ENCODE measurements at places on chromosomes 13 and 19.

- DNase-seq = peak; percentile 6
These were observed 1423.8 kb upstream of the MIR17HG start for GRCh38 chr13:89923736-89924135.

- no peak for DNase-seq
These were observed 10.0 kb upstream of the ZNF443 start for GRCh38 chr19:12450844-12451243.

- no peak for DNase-seq
These were observed 88.8 kb downstream of the GNG7 start for GRCh38 chr19:2613507-2614295.

- DNase-seq = no peak
These were observed 8.5 kb downstream of the SH3GL1 start for GRCh38 chr19:4391701-4392483.

DNA sequence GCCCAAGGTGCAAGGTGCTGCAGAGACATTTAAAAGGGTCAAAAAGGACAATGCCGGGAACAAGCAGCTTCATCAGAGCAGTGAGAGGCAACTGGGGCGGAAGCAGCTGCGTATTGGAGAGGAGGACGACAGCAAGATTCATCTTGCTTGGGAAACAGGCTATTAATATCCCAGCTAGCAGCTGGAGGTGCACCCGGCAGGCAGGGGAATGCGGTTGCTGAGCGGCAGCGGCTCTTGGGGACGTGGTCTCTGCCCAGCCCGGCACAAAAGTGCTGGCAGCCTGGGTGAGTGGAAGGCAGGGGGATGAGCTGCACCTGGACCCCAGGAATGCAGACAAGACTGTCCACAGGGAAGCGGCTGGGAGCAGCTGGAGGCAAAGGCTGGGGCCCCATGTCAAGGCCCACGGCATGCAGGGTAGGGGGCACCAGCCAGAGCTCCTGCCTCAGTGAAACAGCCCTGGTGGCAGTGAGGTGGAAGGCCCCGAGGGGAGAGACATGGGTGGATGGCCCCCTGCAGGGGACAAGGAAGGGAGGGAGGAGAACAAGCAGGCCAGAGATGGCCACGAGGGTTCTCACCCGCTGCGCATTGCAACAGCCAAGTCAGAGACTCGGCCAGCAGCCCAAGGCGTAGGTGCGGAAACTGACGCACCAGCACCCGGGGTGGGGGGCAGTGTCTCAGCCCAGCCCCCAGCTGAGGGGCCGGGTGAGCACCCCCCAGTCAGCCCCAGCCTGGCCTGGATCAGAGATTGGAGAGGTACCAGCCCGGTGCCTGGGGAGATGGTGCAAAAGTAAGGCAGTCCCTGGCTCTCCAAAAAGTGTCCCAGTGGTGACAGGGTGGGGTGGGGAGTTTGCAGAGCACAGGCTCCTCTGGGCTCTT, 34.4 kb downstream of the PEPD start:
- no peak for DNase-seq

GRCh38 chr13:99883805-99884204, 87.8 kb downstream of the ZIC5 start:
- no peak for DNase-seq

GRCh38 chr19:43777163-43777695, 3.5 kb downstream of the KCNN4 start:
- peak; percentile 44 for DNase-seq

DNA sequence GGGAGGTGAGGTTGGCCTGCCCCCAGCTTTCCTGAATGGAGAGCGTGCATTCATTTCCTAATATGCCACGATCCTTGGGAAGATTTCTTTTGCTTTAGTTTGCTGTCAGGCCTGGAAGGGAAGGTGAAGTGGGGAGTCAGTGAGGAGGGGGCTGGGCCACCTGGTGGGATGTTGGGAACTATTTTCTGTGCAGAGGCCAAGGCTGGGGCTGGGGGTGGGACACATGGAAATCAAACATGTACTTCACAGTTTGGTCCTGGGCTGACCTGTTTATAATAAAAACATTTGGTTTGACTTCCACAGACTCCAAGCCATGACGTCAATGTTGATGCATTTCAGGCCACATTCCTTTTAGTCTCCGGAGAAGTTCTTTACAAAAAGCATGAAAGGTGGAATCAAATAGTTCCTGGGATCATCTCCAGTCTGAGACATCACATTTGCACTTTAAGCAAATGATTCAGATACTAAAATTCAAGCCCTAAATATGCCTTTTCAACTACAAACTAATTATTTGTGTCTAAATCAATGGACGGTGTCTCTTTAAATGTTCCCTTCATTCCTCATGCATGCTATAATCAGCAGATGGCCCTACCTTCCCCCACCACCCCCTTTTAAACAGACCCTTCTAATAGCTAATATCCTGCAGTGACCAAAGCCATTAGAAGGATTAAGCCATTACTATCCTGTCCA, 41.5 kb upstream of the MEDAG start:
- peak; percentile 93 for DNase-seq

DNA sequence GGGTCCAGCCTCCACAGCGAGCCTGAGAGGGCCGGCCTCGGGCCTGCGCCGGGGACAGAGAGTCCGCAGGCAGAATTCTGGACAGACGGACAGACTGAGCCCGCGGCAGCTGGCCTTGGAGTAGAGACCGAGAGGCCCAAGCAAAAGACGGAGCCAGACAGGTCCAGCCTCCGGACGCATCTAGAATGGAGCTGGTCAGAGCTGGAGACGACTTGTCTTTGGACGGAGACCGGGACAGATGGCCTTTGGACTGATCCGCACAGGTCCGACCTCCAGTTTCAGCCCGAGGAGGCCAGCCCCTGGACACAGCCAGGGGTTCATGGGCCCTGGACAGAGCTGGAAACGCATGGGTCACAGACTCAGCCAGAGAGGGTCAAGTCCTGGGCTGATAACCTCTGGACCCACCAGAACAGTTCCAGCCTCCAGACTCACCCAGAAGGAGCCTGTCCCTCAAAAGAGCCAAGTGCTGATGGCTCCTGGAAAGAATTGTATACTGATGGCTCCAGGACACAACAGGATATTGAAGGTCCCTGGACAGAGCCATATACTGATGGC, 490 bp downstream of the ITPKC start:
- no peak for DNase-seq

DNA sequence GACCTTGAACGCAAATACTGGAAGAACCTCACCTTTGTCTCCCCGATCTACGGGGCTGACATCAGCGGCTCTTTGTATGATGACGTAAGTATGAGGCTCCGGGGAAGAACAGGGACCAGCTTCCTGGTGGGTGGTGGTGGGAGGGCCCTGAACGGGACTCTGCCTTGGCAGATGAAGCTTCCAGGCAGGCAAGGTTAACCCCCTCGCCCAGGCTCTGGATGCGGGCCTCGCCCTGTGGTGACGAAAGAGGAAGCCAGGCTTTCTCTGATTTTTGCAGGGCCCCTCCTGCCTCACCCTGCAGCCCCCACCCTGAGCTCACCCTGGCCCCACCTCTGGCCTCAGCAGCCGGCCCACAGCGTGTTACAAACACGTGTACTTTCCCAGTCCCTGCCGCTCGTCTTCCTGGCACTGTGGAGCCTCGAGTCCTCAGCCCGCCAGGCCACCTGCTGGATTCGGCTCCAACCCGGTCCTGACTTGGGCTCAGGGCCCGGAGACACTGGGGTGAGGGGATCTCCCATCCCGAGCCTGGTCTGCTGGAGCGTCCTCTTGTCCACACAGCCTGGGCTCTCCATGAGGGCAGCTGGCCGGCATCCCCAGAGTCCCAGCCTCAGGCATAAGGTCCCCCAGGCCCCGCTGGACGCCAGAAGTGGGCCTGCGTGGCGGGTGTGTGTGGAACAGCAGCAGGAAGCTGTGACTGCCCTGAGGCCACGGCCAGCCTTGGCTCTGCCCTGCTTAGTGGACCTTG, 72.4 kb downstream of the KDM4B start:
- no peak for DNase-seq

- no peak for DNase-seq
These were observed 127.9 kb upstream of the SOX1 start for GRCh38 chr13:111938741-111939665.

GRCh38 chr19:17331045-17331558, 3.6 kb downstream of the ANO8 start:
- no peak for DNase-seq

GRCh38 chr13:77497350-77497749, 38.2 kb upstream of the SCEL start:
- no peak for DNase-seq

DNA sequence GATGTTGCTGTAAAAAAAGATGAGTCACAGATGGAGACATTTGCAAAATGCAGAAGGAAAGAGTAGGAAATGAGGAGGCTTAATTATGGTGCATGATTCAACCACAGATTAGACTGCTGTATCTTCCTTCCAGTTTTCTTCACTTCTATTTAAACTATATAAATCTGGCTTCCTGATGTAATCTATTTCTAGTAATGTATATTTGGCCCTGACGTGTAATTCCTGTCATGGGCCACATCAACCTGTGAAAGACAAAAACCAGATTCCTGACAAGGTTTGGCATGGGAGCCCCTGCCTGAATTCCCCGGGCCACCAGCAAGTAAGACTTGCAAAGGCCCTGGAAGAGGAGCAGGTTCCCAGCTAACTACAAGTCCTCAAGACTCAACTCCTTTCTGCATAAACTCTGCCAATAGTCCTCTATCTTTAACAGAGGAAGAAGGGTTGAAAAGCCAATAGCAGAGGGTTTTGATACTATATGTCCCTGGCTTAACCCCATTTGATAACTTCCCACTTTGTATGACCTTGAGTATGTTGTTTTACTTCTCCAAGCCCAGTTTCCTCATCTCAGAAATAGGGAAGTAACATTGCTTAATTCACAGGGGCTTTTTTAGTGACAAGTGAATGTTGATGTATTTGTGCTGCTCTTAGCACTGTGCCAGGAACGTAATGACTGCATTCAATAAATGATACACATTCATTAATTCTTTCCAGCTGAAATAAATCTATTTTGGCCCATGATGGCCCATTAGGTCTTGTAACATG, 172.7 kb downstream of the SPRY2 start:
- peak; percentile 34 for DNase-seq

DNA sequence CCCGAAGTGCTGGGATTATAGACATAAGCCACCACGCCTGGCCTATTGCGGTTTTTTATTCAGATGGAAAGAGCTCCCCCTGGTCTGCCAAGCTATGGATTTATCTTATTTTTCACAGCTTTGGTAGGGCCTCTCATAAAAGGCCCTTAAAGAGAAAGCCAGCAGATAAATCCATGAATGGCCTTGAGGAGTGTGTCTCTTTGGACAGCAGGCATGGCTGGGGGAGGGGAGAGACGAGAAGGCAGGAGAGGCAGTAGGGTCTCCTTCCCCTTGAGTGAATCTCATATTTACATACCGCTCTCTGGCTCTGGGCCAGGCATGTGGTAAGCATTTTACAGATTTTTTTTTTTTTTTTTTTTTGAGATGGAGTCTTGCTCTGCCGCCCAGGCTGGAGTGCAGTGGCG, 25.2 kb downstream of the MARK4 start:
- peak; percentile 72 for DNase-seq

GRCh38 chr13:25990801-25991200, 61.0 kb downstream of the SHISA2 start:
- peak; percentile 6 for DNase-seq

- DNase-seq = no peak
These were observed 26.1 kb upstream of the CYP2A7 start for GRCh38 chr19:40907968-40908735.

GRCh38 chr13:25295228-25295627, 6.2 kb upstream of the NUP58 start:
- no peak for DNase-seq

GRCh38 chr19:5838353-5839064, 993 bp downstream of the FUT6 start:
- DNase-seq = no peak

GRCh38 chr19:52536448-52536800, 9.0 kb downstream of the ZNF808 start:
- DNase-seq = no peak

GRCh38 chr13:41678848-41679247, 221.5 kb downstream of the RGCC start:
- no peak for DNase-seq

DNA sequence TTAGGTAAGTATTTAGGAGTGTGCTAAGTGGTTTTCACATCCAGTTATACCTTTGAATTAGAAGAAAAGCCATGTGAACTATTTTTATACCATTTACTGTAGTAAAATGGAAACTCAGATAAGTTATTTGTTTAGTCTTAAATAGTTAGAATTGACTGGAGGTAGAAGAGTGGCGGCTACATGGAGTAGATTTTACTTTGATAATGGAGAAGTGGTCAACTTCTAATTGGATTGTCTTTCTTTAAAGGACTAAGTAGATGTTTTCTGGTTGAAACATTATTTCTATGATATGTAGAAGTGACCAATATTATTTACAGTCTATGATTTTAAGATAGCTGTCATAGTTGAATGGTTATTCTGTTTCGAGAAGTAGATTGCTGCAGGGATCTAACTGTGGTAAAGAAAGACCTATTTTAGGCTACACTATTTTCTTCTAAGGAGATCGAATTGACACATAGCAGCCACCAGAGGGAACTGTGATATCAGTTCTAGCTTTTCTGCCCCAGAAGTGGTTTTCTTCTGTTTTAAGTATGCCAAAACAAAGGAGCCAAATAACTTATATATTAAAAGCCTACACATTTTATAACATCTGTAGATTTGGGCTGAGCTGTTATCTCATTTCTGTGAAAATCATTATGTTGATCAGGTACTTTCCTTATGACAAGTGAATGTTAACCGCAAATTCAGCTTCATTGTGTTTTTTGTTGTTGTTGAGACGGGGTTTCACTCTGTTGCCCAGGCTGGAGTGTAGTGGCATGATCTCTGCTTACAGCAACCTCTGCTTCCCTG, 26.1 kb downstream of the ZMYM2 start:
- DNase-seq = peak; percentile 18

DNA sequence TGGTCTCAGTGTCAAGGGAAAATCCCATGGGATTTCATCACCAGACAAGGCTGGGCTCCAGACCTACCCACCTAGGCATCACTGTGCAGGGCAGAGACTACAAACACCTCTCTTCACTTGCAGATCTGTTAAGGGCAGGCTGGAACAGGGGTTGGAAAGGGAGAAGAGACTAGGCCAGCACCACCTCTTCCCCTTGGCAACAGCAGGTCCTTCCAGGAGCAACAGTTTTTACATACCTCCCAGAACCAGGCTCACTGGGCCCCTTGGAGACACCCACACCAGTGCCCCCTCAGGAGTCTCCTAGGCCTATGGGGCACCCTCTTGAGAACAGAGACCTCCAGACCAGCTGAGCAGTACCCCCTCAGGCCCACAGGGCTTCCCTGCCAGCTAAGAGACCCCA, 2.5 kb upstream of the UBE2M start:
- no peak for DNase-seq
